ENCODE measurements at places on chromosomes 3 and 15.

DNA sequence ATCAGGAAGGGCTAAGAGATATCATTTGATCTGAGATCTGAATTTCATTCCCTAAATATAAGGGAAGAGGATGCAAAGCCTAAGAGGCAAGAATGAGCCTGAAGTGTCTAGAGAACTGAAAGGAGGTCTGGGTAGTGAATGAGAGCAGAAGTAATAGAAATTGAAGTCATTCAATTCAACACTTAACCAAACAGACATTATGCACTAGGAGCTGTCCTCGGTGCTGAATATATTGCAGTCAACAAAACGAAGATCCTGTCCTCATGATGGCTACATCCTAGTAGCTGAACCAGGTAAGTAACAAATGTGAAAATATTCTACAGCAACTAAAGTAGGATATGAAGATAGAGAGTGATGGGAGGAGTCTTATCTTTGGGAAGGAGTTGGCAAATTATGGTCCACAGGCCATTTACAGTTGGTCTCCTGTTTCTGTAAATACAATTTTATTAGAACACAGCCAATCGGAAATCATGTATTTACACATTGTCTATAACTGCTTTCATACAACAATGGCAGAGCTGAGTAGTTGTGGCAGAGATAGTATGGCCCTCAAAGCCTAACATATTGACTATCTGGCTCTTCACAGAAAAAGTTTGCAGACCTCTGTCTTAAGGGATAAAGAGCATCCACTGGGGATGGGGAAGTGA is 192.9 kb upstream of the CADPS start:
- no peak for DNase-seq

- no peak for DNase-seq
Observed at GRCh38 chr3:46994801-46995731, 15.6 kb downstream of the NBEAL2 start.

DNA sequence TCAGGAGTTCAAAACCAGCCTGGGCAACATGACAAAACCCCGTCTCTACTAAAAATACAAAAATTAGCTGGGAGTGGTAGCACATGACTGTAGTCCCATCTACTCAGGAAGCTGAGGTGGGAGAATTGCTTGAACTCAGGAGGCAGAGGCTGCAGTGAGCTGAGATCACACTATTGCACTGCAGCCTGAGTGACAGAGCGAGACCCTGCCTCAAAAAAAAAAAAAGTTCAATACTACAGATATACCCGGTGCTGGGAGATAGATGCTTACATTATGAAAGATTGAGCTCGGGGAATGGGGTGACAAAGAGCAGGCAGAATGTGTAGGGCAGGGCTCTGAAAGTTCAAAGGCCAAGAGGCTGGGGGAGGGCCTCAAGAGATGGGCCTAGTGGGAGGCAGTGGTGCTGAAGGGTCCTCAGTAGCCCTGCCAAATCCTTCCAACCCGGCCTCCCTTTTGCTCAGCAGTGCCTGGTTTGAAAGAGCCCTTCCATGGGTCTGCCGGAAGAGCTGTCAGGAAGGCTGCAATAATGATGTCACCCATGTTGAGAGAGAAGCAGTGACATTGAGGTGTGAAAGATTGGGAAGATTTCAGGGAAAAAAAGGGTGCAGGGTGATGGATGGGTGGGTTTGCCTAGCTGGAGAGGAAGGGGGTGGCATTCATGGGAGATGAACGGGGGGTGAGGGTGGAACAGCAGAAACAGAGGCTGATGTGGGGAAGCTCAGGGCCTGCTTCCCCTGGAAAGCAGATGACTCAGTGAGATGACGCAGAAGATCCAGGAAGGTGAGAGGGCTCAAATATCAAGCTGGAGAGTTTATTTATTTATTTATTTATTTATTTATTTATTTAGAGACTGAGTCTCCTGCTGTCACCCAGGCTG is 20.0 kb upstream of the IREB2 start:
- no peak for DNase-seq

DNA sequence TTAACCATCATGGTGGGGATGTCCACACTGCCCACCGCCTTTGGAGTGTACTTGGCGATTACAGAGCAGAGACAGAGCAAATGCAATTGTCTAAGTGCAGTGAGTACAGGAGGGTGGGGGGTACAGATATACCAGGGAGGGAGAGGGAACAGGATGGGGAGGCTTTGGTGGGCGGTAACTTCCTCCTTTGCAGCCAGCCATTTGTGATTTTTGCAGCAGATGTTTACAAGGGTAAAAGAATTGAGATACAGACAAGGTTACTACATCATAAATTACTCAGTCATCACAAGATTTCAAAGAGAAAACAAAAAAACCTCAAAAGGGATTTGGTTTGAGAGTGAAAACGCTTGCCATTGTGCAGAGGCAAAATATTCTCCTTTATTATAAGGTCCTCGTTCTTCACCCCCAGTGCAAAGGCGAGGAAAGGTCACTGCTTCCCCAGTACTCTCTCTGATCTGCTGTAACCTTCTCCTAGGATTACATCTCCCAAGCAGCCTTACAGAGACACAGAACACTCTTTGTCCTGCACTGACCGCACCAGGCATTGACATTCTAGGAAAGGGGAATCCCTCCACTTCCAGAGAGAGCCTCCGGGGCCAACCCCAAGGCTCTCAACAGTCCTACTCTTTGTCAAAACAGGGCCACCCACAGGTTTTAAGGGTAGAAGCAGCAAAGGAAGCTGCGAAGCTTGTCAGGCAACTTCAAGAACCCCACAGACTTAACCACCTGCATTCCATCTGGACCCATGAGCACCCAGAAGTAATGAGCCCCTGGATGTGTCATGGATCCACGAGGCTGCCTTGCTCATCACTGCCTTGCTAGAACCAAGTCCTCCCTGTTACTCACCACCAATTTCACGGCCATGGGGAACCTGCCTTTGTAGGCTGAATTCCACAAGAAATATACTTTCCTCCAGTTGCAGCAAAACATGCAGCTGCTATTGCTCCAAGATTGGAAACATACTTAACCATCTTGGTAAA is 117.3 kb downstream of the ADAMTS17 start:
- no peak for DNase-seq

GRCh38 chr3:66426135-66426534 is 74.7 kb downstream of the LRIG1 start:
- DNase-seq: no peak

- no peak for DNase-seq
Observed at GRCh38 chr3:178107804-178108203, 428.4 kb upstream of the KCNMB2 start.

- DNase-seq: no peak
Observed at GRCh38 chr3:169505577-169506230, 157.8 kb downstream of the MECOM start.

DNA sequence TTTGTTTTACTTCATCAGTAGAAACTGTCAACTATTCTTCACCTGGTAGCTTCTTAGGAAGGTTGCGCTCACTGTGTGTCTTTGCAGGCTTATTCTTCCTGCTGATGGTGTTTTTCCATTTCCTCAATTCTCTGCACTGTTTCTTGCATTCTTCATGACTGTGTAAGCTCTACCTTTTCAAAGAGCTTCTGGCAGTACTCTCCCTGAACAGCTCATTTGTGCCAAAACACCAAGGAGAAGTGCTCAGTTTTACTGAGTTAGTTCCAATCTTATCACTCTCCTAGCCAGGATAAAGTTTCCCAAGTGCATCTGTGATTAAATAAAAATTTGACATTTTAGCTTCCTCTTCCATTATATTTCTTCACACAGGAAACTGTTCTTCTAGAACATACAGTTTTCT is 339.8 kb downstream of the EPHA3 start:
- no peak for DNase-seq

DNA sequence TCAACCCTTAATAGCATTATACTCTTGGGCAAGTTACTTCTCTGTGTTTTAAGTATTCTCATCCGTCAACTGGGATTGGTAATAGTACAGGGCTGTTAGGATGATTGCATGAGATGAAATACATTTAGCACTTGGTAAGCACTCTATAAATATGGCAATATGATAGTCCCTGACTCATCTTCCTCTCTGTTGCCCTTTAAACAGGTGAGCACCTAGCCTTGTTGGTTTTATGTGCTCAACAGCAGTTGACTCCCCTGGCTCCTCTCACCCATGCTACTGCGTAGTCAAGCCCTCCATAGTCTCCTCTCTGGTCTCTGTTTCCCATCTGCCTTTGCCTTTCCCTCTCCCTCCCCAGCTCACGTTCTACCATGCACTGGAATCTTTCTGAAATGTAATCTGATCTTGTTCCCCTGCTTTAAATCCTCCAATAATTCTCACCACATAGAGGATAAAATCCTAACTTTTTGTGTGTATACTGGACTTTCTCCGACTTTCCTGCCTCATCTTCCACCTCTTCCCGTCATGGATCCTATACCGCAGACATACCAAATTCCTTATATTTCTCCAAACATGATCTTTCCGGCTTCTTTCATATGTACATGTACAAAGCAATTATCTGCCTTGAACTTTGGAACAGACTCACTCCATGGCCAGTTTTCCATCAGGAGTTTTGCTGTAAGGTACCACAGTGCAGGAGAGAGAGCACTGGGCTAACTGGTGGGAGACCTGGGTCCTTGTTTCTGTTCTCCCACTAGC is 42.3 kb downstream of the FSD2 start:
- no peak for DNase-seq

DNA sequence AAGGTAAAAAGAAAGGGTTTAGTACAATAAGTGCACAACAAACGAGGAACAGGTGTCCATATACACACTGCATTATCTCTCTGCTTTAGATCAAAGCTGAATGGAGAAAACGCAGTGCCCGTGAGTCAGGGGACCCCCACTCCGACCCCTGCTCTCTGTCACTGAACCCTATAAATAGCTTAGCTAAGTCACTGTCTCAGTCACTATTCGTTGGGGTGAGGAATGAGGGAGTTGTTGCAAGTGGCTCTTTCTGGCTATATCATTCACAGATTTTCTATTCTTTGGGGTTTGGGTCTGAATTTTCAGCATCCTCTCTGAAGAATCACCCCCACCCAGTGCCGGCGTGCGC is 458 bp upstream of the STAC start:
- no peak for DNase-seq

GRCh38 chr15:82944821-82945220 is 7.7 kb downstream of the HOMER2 start:
- DNase-seq: no peak
